IPS DF 6.9 (cell line): ENCODE measurements at places on chromosomes 7 and 10.

GRCh38 chr7:146539836-146540235 is 423.2 kb downstream of the CNTNAP2 start:
- no peak for DNase-seq

DNA sequence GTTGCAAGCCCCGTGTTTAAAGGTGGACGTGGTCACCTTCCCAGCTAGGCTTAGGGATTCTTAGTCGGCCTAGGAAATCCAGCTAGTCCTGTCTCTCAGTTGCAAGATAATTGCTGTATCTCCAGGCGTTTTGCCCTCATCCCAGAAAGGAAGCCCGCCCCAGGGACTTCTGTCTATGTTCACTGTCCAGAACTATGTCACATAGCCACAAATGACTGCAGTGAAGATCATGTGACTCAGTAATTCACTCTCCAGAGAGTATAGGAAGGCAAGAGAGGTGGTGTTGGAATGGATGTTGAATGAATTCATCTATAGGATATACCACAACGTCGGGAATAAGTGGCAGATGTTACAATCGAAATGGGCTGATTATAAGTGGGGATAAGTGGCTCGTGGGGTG is 349 bp upstream of the ERVW-1 start:
- DNase-seq, result no peak

GRCh38 chr10:43055991-43056567 is 20.8 kb upstream of the RET start:
- DNase-seq, result no peak

DNA sequence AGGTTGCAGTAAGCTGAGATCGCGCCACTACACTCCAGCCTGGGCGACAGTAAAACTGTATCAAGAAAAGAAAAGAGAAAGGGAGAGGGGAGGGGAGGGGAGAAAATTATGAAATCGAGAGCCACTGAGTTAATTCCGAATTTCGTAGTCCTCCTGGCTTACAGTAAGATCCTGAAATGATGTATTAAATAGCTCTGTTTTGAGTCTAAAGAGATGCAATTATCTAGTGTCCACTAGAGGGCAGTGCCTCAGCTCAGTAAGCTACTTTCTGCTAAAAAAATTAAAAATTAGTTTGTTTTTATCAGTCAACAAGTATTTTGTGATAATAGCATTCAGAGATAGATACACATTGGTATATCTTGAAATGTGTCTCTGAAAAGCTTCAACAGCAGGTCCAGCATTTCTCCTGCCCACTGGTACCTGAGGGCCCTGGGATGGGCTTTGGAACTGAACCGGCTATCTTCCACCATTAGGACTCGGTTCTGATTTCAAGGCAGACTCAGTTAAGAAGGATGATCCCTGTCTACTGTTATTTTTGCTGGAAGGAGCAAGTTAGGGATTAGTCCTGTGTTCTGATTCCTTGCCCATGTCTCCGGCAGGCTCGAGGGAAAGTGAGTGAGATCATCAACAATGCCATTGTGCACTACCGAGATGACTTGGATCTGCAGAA is 19.5 kb downstream of the TSPAN33 start:
- no peak for DNase-seq

- DNase-seq, result no peak
These were observed 58.0 kb upstream of the PRKAR2B start for GRCh38 chr7:106986450-106986977.
